HuH-7.5 (cell line): ENCODE measurements at places on chromosomes 4 and X.
A peak's percentile ranks its signal among the peaks of the same experiment; 100 is the strongest.

GRCh38 chrX:698206-698605 lies 67.6 kb downstream of the SHOX start:
- no peak for DNase-seq

DNA sequence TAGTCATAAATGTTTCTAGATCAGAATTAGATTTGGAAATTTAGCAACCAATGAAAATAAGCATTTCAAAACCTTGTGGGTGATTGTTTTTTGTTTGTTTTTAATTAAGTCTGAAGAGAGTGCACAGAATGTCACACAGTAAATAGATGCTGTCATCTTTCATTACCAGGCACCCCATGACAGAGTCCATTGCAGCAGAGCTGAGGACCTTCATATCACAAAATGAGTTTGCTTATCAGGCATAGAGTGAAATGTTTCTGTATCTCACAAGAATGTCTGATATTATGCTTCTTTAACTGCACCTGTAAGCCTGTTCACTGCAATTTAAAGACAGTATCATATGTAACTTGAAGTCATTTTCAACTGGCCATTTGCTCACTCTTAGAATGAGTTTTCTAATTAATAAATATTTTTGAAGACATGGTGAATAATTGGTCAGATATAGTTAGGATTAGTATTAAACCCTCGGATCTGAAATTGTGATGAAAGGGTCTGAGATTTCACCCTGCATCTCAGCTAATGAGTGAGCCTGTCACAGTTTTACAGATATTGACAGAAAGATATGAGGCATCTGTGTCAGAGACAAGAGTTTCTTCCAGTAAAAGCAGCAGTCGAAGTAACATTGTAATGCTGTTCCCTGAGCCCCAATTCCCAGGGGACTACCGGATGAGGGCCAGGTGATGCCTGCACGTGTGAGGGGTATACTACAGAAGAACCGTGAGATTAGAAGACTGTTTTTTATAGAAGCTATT lies 416.4 kb downstream of the CCSER1 start:
- no peak for DNase-seq

GRCh38 chrX:107628662-107629539 lies 591 bp downstream of the PRPS1 start:
- peak; percentile 9 for DNase-seq

GRCh38 chr4:62075089-62075488 lies 875.0 kb downstream of the ADGRL3 start:
- DNase-seq: no peak

GRCh38 chr4:1943928-1944327 lies 64.8 kb downstream of the NELFA start:
- DNase-seq: no peak

DNA sequence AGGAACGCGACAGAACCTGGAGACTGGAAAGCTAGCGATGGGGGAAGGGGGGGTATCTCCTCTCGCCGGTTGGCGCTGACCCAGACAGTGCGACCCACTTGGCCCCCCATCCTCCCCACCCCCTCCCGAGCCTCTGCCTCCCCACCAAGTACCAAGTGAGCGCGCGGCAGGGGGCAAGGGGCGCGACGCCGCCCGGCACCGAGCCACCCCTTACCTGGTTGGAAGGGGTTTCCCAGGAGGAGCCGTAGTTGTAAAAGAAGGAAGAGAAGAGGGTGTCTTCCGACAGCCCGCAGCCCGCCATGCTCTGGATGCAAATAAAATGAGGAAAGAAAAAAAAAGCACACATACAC lies 112.2 kb downstream of the DHX15 start:
- no peak for DNase-seq

DNA sequence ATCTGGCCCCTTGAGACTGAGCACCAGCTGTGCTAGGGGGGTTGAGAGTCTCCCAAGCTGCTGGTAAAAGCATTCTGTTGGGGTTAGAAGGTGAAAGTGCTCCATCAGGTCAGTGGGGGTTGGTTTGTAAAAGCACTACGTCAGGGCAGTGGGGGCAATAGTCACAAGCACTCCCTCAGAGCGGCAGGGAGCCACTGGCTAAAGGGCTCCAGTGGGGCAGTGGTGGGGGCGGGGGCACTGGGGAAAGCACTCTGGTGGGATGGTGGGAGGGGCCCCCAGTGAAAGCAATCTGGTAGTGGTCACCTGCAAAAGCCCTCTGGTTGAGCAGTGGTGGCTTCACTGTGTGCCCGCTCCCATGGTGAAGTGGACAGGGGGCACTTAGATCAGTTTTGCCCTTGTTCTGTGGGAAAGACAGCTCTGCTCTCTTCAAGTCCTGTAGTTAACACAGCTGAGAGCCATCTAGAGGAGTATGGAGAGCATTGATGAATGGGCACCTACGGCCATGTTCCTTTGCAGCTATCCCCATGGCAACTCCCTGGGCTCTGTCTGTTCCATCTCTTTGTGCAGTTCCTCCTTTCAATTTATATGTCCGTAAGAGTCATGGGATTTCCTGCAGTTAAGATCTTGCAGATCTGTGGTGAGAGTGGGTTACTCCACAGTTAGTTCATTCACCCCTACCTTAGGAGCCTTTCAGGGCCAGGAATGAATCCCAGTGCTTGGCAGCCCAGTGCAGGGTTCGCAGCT lies 106.4 kb downstream of the SH3BGRL start:
- DNase-seq: no peak

- DNase-seq: no peak
Observed at GRCh38 chr4:184573701-184574100, 75.5 kb downstream of the CASP3 start.

- DNase-seq: no peak
Observed at GRCh38 chrX:151750511-151750910, 16.0 kb downstream of the CNGA2 start.
